ENCODE measurements at places on chromosomes 6 and 20.

- no peak for ATAC-seq
These were observed 89.7 kb downstream of the FOXF2 start for GRCh38 chr6:1479095-1479494.

DNA sequence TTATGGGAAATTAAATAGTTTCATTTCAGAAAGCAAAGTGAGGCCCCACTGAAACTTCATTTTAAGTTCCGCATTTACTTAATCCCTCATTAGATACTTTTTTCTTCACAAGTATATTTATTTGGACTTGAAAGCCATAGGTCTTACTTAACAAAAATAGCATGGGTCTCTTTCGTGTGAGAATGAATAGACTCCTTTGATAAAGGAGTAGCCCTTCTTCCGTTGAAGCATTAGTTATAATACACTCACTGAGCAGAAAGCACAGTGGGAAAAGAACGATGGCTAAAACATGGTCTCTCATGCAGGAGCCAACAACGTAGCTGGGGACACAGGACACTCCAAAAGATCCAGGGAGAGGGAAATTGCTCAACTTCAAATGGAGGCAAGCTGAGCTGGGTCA lies 130.4 kb downstream of the SLC23A2 start:
- no peak for ATAC-seq

DNA sequence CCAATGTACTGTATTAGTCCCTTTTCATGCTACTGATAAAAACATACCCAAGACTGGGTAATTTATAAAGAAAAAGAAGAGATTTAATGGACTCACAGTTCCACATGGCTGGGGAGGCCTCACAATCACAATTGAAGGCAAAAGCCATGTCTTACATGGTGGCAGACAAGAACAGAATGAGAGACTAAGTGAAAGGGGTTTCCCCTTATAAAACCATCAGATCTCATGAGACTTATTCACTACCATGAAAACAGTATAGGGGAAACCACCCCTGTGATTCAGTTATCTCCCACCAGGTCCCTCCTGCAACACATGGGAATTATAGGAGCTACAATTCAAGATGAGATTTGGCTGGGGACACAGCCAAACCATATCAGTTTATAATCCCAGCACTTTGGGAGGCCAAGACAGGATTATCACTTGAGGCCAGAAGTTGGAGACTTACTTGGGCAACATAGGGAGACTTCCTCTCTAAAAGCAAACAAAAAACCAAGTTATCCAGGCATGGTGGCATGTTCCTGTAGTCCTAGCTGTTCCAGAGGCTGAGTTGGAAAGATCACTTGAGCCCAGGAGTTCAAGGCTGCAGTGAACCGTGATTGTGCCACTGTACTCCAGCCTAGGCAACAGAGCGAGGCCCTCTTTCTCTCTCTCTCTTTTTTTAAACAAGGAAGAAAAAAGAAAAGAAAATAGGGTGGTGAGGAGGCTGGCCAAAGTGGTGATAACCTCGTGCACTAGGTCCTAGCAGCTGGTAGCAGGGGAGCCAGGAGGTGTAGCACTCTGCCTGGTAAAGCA lies 22.9 kb upstream of the DDR1 start:
- ATAC-seq = peak; percentile 66

GRCh38 chr6:141877275-141877983 lies 255.3 kb upstream of the GJE1 start:
- no peak for ATAC-seq

DNA sequence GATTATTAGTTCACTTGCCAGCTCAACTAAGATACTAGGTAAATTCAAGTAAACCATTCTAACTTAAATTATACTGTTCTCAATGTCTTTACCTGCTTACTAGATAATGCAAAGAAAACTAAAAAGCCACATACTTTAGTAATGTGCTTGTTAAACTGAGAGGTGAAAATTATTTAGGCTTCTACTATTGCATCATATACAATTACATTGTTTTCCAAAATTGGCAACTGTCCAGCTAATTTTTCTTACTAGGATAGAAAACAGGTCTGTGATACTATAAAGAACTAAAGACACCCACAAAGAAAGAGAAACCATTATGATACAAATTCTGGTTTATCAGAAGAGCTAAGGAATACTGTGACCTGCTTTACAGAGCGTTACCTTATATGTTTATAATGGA lies 45.6 kb upstream of the ALDH8A1 start:
- no peak for ATAC-seq

DNA sequence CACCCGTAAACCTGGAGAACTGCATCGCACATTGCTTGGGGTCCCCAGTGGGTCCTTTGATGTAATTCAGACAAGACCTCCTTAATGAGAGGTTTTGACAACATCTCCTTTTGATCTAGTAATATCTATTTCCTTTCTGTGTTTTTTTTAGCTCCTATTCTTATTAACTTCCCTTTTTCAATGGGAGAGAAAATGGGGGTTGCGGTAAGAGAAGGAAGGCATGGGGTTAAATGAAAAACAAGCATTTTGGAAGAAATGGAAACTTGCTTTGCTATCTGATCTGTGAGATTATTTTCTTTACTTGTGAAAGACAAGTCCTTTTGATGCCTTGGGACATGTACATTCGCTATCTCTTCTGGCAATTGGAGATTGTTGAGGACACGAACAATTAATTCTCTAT lies 418.6 kb upstream of the MAN1A1 start:
- no peak for ATAC-seq

- ATAC-seq = no peak
These were observed 126.0 kb downstream of the ADGRB3 start for GRCh38 chr6:68760941-68761676.

- no peak for ATAC-seq
These were observed 191.7 kb downstream of the RIMS1 start for GRCh38 chr6:72078096-72078495.

GRCh38 chr6:34237722-34238584 lies 1.3 kb downstream of the HMGA1 start:
- peak; percentile 13 for ATAC-seq

GRCh38 chr6:69957985-69958559 lies 91.7 kb downstream of the COL19A1 start:
- ATAC-seq = no peak

GRCh38 chr6:54578261-54578660 lies 268.3 kb upstream of the FAM83B start:
- no peak for ATAC-seq

- no peak for ATAC-seq
These were observed 563.5 kb downstream of the GRIK2 start for GRCh38 chr6:101956961-101957360.

GRCh38 chr6:38876475-38876874 lies 161.4 kb downstream of the DNAH8 start:
- ATAC-seq = peak; percentile 79

- no peak for ATAC-seq
These were observed 18.5 kb downstream of the NSFL1C start for GRCh38 chr20:1448081-1448620.

DNA sequence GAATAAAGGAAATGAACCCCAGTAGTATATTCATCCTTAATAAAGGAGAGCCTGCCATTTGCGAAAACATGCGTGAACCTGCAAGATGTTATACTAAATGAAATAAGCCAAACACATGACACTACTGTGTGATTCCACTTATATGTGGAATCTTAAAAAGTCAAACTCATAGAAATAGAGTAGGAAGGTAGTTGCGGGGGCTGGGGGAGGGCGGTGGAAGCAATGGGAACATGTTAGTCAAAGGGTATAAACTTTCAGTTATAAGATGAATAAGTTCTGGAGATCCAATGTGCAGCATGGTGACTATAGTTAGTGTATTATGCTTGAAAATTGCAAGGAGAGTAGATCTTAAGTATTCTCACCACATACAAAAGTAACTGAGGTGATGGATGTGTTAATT lies 72.9 kb downstream of the ANKRD6 start:
- ATAC-seq = no peak

GRCh38 chr6:45854149-45854742 lies 161.4 kb downstream of the CLIC5 start:
- no peak for ATAC-seq

GRCh38 chr20:45910670-45911485 lies 1.1 kb downstream of the PLTP start:
- ATAC-seq = peak; percentile 93

GRCh38 chr6:41022294-41022693 lies 16.7 kb downstream of the UNC5CL start:
- ATAC-seq = no peak

DNA sequence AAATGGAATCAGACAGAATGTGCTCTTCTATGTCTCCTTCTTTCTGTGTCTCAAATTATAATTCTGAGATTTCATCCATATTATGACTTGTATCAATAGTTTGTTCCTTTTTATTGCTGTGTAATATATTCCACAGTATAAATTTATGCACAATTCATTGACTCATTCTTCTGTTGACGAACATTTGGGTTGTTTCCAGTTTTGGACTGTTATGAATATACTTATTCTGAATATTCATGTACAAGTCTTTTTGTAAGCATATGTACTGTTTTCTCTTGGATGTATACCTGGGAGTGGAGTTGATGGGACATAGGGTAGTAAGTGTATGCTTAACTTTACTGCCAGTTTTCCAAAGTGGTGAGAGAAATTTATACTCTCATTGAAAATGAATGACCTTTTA lies 28.1 kb upstream of the TRAF3IP2 start:
- no peak for ATAC-seq

- ATAC-seq = no peak
These were observed 22.0 kb downstream of the FAM83B start for GRCh38 chr6:54868556-54868955.

DNA sequence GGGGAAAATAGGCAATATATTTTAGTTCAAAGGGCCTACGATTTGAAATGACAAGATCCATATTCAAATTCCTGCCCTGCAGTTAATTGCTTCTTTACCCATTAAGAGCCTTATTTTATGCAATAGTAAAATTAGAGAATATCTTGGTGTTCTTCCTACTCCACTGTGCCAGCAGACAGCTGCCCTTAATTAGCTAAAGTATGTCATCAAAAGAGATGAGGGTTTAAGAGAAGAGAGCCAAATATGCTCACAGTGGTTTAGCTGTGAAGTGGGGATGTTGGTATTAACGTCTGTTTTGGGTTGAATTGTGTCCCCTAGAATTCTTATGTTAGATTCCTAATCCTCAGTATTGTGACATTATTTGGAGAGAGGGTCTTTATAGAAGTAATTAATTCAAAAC lies 148.1 kb downstream of the MOXD1 start:
- ATAC-seq = no peak

- no peak for ATAC-seq
These were observed 296.8 kb downstream of the TENT5A start for GRCh38 chr6:81455641-81456040.

GRCh38 chr20:35511814-35512420 lies 17.5 kb downstream of the C20orf173 start:
- ATAC-seq = no peak

DNA sequence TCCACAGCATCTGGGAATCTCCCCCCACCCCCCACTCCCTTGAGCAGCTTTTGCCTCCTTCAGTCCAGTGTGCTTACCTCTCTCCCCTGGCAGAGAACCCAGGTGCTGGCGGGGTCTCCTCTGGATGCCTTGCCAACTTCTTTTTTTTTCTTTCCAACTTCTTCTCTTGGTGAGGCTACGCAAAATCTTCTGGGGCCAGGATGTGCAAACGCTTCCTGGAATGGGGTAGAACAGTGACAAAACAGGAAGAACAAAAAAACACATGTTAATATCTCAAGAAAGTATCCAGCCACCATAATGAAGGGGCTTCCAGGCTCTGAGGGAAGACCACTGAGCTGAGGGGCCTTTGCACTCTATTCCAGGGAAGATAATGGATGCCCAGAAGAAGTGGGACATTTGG lies 53.9 kb upstream of the DDR1 start:
- no peak for ATAC-seq

DNA sequence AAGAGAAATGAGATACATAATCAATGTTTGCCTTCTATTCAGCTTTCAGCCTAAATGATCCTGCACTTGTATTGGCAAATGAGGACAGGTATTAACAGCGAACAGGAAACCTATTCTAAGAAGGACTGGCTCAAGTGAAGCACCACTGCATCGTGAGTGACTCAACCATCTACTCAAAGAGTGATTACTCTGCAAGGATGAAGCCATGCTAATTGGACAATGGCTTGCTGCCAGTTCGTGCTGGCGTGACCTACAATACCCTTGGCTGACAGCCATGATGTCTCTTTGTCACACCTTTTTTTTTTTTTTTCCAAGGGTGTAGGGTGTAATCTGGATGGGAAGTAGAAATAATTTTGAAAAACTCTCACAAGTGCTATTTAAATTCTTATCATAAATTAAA lies 104.9 kb downstream of the GJA10 start:
- no peak for ATAC-seq

DNA sequence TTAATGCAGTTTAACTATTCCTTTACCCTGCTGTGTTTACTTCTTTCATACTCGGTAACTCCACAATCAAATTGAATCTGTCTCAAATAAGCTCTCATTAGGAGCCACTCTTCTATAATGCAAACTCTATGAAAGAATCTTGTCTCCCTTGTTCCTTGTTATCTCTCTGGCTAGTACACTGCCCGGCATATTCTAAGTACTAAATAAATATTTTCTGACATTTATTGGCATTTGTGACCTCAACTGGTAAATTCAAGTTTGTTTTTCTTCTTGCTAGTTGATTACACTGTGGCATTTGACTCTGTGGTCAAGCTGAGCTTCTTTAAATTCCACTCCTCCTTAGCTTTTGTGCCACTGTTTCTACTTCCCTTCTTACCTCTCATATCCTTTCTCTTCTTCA lies 237.6 kb upstream of the KHDRBS2 start:
- no peak for ATAC-seq

DNA sequence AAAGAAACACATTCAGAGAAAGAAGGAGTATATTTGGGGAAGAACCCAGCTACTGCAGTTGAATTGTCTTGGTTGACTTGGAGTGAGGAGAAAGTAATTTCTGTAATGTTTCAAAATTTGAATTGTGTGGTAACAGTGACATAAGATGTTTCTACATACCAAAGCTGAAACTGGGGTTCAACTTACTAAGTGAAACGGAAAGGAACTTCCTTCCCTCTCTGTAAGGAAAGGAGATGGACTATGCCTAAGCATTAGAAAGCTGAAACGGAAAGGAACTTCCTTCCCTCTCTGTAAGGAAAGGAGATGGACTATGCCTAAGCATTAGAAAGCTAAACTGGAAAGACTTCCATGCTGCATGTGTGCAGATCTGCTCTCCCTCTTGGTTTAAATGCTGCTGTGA lies 46.0 kb downstream of the HUS1B start:
- no peak for ATAC-seq

- ATAC-seq = no peak
These were observed 264.0 kb downstream of the FOXA2 start for GRCh38 chr20:22320245-22320915.

DNA sequence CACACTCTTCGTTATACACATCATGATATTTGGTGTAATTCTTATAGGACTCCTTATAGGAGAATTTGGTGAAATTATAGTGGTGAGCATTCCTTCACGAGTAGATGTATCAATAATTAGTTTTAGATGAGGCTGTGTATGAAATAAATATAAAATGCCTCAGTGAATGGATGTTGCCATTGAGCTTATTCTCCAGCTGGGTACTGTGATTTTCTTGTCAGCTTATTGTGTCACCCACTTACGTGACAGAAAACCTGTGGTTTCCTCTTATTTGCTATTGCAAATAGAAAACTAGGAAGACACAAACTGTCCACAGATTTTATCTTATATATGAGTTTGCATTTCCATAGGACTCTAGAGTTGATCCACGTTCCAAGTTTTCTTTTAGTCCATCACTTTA lies 439.9 kb upstream of the RNF217 start:
- ATAC-seq = no peak
